ENCODE measurements at places on chromosomes 11 and 22.
A peak's percentile ranks its signal among the peaks of the same experiment; 100 is the strongest.

GRCh38 chr11:3108183-3108721 lies 51.0 kb upstream of the CARS1 start:
- DNase-seq, result no peak

DNA sequence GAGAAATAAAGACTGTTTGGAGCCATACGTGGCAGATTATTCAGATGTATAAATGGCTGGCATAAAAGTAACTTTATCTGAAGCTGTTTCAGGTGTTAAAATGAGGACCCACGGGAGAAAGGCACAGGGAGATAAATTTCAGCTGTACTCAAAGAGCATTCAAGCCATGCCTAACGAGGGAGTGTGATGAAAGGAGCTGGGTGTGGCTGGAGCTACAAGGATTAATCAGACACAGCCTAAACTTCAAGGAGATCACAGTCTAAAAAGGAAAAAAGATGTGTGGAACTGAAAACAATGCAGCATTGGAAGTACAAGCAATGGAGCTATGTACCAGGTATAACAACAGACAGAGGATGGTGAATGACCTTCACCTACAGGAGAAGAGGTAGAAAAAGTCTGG lies 120.8 kb upstream of the APOA1 start:
- DNase-seq, result peak; percentile 60

- peak; percentile 73 for DNase-seq
These were observed 198.2 kb downstream of the SWAP70 start for GRCh38 chr11:9861860-9862725.

- DNase-seq, result no peak
These were observed 1082.5 kb downstream of the BRD1 start for GRCh38 chr22:48744967-48745841.

DNA sequence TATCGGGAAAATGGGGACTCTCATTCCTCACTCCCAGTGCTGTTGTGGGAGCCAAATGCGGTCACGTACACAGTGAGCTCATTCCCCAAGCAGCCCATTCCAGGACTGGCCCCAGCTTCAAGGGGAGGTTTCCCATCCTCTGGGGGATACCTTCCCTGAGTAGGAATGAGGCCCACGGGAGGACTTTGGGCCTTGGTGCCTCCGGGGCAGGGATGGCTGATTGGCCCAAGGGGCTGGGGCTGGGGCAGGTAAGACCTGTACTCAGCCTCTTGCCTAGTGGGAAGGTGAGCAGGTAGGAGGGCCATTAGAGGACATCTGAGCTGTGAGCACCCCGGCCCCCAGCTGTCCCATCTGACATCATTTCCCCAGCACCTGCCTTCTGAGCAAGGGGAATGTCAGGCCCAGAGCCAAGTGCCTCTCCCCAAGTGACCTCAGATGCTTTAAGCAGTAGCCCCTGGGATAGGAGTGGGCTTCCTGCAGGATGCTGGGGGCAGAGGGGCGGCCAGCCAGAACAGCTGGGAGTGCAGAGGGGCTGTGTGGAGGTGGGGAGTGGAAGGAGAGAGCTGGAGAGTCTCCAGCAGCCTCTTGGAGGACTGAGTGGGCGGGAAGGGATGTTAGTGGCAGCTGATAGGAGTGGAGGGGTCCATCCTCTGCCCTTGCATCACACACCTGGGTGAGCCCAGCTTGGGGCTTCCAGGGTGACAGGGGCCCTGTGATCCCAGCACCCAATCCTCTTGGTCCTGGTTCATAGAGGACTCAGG lies 58.4 kb downstream of the CD82 start:
- no peak for DNase-seq

DNA sequence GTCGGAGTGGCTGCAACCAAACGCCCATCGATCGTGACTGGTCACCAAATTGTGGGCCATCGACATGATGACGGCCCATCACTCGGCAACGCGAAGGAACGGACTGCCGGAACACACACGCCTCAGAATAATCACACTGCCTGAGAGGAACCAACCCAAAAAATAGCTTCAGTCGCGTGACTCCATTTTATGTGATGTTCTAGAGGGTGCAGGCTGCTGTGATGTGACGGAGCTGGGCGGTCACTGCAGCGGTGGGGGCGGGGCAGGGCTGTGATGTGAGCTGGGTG lies 174.6 kb downstream of the CTTN start:
- DNase-seq, result no peak

- DNase-seq, result no peak
These were observed 13.7 kb upstream of the SH3BP1 start for GRCh38 chr22:37625737-37626136.

DNA sequence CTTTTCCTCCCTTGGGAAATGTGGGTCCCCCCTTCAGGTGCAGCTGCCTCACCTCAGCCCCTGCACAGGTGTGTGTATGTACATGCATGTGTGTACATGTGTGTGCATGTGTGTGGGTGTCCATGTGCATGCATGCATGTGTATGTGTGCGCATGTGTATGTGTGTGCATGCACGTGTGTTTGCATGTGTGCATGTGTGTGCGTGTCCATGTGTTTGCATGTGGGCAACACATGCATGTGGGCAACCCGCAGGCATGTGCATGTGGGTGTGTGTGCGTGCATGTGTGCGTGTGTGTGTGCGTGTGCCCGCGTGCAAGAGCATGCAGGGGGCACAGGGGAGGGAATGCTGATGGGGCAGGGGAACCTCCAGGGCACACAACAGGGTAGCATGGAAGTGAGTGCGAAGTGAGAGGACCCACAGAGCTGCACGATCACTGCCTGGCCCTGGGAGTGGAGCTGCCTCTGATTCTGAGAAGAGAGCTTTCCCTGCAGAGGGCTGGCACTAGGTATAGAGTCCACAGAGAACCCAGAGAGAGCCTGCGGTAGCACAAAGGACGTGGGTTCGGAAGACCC lies 14.6 kb upstream of the BAIAP2L2 start:
- DNase-seq, result no peak

- DNase-seq, result no peak
These were observed 57.9 kb downstream of the PANX1 start for GRCh38 chr11:94186342-94187203.

GRCh38 chr11:10452211-10452767 lies 2.8 kb upstream of the AMPD3 start:
- DNase-seq, result peak; percentile 48

- DNase-seq, result no peak
These were observed 12.2 kb downstream of the MPPED2 start for GRCh38 chr11:30573951-30574350.

DNA sequence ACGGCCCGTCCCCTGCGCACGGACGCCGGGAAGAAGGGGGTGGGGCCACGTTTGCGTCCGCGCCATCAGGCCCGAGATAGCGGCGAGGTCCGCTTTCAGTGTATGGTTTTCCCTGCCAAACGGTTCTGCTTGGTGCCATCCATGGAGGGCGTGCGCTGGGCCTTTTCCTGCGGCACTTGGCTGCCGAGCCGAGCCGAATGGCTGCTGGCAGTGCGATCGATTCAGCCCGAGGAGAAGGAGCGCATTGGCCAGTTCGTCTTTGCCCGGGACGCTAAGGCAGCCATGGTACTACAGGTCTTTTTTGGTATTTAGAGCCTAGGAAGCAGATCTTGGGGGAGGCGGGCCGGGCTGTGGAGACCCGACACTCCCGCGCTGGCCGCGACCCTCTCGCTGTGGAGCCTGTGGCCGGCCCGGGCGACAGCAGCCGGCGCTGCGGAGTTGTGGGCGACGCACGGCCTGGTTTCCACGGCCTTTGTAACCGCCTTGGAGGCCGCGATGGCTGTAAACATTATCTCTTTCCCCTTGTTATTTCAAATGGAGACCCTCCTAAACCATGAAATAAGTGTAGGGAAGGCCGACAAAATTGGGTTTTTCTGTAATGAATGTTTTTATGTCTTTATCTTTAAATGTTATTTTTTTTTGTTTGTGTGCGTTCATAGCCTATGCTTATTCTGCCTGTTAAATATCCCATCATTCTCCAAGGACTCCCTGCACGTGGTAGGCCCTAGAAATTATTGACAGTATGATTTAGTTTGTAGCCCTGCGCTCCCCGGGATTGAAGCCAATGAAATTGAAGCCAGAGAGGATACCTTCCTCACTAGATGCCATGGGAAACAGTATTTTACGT lies at the start of gene AASDHPPT:
Gene AASDHPPT, plus strand, starts transcription at position 54 of the 847 bp plus-strand sequence. Its CDS starts 49 bp downstream, at position 103.
- DNase-seq, result peak; percentile 70

All from GM23248 (cell line).